ENCODE measurements at places on chromosomes 1 and 21. TPM values are rescaled to one million over a fixed set of nuclear protein-coding genes. Genes with fewer than 3 reads are reported as not detected.

GRCh38 chr1:182629499-182630096 lies 25.4 kb upstream of the RGS16 start:
- no peak for DNase-seq

GRCh38 chr1:229869687-229870086 lies 197.4 kb upstream of the GALNT2 start:
- DNase-seq: no peak

Gene PRRX1
- polyA plus RNA-seq: 16.2 TPM

Gene PTCH2
- 0.27 TPM for polyA plus RNA-seq

DNA sequence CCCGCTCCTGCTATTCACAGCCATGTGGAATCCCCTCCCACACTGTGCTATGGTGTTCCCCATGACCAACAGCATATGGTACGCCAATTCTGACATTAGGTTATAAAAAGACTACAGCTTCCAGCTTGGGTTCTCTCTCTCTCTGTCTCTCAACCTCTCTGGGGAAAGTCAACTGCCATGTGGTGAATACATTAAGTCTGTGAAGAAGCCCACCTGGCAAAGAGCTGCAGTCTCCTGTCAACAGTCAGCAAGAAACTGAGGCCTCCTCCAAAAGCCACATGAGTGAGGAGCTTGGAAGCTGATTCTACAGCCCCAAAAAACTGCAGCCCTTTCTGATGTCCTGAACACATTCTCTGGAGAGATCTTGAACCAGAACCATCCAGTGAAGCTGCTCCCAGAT lies 25.0 kb upstream of the LRRC38 start:
- no peak for DNase-seq

GRCh38 chr1:212915245-212916091 lies 34.9 kb upstream of the VASH2 start:
- DNase-seq: peak; percentile 20

GRCh38 chr1:90162216-90162615 lies 167.3 kb downstream of the ZNF326 start:
- DNase-seq: no peak

Gene C1orf116
- polyA plus RNA-seq: 0.28 TPM

GRCh38 chr1:87682565-87682964 lies 353.9 kb downstream of the LMO4 start:
- DNase-seq: no peak

DNA sequence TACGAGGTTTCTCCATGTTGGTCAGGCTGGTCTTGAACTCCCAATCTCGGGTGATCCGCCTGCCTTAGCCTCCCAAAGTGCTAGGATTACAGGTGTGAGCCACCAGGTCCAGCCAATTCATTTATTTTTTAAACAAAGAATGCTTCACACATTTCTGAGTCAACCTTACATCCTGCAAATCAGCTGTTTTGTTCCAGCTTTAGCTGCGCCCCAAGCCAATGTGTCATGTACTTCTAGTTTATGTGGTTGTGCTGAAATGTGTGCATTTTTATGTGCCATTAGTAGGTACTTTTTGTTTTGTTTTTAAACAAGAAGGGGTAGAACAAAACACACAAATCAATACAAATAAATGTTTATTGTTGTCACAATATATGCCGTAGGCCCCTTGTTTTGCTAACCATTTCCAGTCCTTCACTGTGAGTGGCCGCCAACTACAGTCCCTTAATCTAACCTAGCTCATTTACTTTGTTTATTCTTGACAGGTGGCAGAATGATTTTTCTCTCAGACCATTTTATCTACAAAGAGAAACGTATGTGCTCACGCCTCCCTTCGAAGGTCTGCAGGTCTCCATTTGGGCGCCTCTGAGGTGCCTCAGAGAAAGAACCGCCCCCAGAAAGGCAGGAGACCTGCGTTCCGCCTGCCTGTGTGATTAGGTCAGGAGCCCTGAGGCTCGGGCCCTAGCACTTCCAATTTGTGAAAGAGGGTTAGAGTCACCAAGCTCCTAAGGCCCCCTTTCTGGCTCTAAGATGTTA lies 2.8 kb upstream of the CASQ2 start:
- no peak for DNase-seq

- no peak for DNase-seq
These were observed 12.1 kb downstream of the PGBD2 start for GRCh38 chr1:248918131-248918530.

GRCh38 chr1:180271272-180272255 lies 41.5 kb downstream of the LHX4 start:
- no peak for DNase-seq

- DNase-seq: no peak
These were observed 129.8 kb upstream of the SAMSN1 start for GRCh38 chr21:14675774-14676530.

Gene CFAP45
- 1.3 TPM for polyA plus RNA-seq

Gene CASQ2
- polyA plus RNA-seq: 444 TPM

GRCh38 chr1:48776393-48777218 lies at the start of gene BEND5:
Gene BEND5, minus strand, starts transcription at chr1:48776891. Its CDS starts 60 bp downstream, at chr1:48776831.
- DNase-seq: peak; percentile 64

- DNase-seq: no peak
These were observed 130.9 kb downstream of the ASTN1 start for GRCh38 chr1:177033628-177034027.

- no peak for DNase-seq
These were observed 74.8 kb downstream of the ATP5PO start for GRCh38 chr21:33840771-33841170.

DNA sequence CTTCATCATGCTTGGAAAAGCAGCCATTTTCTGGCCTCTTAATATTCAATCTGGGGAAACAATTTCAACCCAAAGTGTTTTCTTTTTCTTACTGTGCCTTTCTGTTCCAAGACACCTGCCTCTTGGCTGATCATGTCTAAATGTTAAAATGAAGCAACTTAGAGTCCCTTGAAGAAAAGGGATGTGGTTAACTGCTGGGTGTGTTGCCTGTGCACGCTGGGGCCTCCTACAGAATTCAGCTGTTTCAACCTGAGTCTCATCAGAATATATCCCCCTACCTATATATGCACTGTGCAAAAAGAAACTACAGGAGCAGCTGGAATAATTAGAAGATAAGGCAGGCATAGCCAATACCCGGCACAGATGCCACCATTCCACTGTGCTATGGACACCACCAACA lies 222.0 kb downstream of the OMA1 start:
- no peak for DNase-seq

- no peak for DNase-seq
These were observed 150.3 kb downstream of the NUF2 start for GRCh38 chr1:163471779-163472650.

- DNase-seq: no peak
These were observed 41.5 kb downstream of the SNX27 start for GRCh38 chr1:151653397-151653796.

Gene LCE3D
- not detected for polyA plus RNA-seq

GRCh38 chr1:41492341-41492848 lies 7.9 kb upstream of the EDN2 start:
- no peak for DNase-seq

DNA sequence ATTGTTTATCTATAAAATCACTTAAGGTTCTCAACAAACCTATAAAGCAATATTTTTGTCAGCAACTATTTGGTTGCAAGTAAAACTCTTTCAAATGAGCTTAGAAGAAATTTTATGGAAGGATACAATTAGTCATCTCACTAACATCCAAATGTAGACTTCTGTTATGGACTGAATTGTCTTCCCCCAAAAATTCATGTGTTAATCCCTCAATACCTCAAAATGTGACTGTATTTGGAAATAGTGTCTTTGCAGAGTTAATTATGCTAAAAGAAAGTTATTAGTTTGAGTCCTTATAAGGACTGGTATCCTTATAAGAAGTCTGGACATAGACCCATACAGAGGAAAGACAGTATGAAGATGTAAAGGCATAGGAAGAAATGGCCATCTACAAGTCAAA lies 357.8 kb upstream of the PRMT6 start:
- DNase-seq: no peak

GRCh38 chr1:115186711-115187265 lies 97.5 kb upstream of the TSPAN2 start:
- no peak for DNase-seq
